ENCODE measurements at places on chromosomes 7 and 10.

- DNase-seq: no peak
Observed at GRCh38 chr7:83478616-83479015, 170.3 kb downstream of the SEMA3E start.

- DNase-seq: no peak
Observed at GRCh38 chr7:134844200-134844599, 64.8 kb downstream of the CALD1 start.

GRCh38 chr10:131685576-131685975 is 215.2 kb upstream of the PPP2R2D start:
- no peak for DNase-seq

DNA sequence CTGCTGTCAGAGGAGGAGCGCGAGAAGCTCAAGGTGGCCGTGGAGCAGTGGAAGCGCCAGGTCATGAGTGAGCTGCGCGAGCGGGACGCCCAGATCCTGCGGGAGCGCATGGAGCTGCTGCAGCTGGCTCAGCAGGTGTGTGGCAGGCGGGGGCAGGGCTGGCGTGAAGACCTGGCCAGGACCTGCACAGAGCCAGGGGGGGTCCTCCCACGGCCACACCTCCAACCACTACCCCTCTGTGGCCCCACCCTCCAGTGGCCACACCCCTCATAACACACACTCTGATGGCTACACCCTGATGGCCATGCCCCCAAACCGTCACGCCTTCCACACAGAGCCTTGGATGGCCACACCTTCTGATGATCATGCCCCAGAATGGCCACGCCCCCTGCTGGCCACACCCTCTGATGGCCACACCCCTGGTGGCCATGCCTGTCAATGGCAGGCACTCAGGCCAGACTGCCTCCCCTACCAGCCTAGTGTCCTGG is 23.4 kb upstream of the DPYSL4 start:
- no peak for DNase-seq

- no peak for DNase-seq
Observed at GRCh38 chr10:89575031-89575430, 39.6 kb upstream of the SLC16A12 start.

DNA sequence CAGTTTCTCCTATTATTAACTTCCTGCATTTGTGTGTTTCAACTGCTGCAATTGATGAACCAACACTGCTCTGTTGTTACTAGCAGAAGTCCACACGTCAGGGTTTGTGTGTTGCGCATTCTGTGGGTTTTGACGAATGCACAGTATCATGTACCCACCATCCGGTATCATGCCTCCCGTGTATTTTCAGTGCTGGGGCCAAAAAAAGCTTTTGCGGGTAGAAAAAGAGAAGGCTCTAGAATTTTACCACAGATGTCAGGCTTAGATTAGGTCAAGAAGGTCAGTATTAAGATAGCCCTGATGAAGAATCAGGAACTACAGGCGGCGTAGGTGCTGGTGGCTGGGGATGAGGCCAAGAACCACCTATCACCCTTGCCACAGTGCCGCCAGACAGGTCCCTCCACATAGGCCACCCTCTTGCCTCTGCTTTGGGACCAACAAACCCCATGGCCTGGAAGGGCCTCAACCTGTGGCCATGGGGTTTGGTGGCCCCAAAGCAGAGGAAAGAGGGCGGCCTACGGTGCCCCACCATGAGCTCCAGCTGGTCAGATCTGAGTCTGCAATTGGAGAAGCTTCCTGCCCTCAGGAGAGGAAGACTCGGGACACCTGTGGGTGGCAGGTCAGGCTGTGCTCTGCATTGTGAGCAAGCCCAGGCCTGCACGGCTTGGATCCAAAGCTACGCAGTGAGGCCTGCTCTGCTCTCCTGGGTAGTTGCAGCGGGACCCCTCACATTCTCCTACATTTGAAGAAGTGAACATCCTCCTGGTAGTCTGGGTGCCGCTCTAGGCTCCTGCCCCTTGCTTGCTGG is 71.9 kb downstream of the MKI67 start:
- DNase-seq: no peak

DNA sequence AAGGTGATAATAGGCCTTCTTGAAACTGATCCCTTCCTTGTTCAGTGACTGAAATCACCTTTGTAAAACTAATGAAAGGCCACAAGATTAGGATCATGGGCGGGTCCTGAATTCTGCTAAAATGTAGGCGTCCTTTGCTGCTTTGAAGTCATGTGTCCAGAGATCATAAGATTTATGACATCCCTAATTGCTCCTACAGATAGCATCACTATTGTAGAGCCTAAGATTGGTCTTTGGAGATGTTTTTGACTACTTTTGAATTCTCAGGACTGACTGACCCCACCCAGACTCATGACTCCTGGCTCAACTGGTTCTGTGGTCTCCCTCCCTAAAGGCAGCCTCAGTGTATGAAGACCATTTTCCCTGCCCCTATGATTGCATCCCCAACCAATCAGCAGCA is 322.6 kb upstream of the SEMA3D start:
- DNase-seq: no peak

- no peak for DNase-seq
Observed at GRCh38 chr10:48442090-48442808, 135.8 kb downstream of the MAPK8 start.

DNA sequence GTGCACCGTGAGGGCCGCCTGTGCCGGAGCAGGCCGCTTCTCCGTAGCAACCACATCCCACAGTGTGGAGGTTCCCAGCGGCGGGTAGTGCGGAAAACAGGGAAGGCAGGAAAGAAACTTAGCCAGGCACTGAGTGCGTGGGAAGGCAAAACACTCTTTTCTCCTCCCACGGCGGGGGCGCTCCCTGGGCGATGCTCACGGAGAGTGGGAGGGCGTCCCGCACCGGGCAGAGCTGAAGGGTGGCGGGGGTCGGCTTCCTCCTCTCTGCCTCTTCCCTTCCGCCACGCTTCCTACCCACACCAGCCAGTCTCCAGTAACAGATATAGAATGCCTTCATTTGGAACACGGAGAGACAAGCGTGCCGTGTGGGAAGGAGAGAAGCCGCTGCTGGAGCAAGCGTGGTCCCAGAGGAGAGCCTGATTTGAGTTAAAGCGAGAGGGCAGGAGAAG is 252.5 kb downstream of the PAXIP1 start:
- DNase-seq: no peak

DNA sequence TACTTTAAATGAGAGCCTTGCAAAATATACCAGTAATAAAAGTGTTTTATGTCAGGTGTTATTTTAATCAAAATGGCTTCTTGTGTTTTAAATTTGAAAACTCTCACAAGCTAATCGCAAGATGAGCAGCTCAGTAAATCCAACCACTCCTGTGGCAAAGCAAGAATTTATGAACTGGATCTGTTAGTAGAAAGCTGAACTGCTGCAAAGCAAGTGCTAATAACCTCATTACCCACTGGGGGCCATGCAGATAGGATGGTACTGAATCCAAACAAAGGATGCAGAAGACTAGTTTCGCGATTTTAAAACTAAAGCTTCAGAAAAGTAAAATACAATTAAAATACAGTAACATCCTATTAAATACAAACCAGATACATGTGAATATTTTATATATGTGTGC is 468.0 kb downstream of the PARD3 start:
- DNase-seq: no peak

GRCh38 chr7:91659096-91659495 is 221.4 kb downstream of the MTERF1 start:
- no peak for DNase-seq

DNA sequence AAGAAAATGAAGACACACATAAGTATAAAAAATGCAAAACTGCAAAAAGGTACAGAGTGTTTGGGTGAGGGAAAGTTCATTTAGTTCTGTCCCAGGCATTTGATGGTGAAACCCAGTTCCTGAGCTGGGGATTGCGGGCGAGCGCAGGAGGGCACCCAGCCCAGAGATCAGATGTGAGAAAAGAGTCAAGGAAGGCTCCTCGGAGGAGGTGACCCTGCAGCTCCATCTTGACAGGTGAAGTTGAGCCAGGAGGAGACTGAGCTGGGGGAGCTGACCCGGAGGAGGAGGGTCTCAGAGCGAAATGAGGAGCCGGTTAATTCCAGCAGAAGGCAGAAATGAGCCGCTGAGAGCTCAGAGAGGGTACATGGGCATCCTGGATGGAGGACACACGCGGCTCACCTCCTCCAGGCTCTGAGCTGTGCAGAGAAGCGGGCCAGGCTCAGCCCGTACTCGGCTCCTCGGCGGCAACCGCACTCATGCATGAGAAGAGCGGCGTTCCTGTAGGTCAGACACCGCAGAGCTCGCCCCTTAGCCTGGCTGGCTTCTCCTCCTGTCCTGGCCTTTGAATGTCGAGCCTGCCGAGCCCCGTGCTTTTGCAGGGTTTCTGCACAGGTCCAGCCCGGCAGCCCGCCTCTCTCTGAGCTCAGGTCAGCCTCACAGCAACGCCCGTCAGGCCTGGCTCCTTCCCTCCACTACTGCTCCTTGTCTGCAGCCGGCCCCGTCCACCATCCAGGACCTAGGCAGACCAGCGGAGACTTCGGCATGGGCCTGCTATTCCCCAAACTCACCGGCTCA is 9.5 kb upstream of the RAMP3 start:
- no peak for DNase-seq

DNA sequence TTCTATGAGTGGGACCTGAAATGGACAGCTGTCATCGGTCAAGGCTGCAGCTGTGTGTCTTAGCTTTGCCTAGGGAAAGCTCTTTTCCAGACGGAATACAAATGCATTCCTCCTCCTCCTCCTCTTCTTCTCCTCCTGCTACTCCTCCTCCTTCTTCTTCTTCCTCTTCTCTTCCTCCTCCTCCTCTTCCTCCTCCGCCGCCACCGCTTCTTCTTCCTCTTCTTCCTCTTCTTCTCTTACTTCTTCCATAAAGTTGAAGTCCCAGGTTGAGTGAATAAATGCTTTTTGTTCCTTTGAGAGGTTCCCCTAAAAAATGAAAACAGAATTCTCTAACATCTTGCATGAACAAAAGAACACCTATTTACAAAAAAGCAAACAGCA is 28.7 kb downstream of the KLF6 start:
- no peak for DNase-seq

GRCh38 chr10:51651063-51651462 is 48.3 kb downstream of the CSTF2T start:
- peak; percentile 9 for DNase-seq

DNA sequence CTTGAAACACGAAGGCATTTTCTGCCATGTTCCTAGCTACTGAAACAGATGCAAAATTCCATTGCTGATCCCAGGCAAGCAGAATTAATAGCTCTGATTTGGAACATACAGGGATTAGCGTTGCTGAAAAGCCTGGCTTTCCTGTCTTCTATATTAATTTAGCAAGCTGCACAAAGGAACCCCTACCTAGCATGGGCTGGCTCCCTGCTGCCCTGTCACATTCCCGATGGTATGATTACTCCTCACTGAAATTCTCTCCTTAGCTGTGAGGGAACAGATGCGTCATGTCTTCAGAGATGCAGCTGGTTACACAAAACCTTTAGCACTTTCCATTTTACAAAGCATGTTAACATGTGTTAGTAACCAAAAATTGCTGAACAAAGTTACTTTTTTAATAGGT is 878.9 kb downstream of the TYW1 start:
- no peak for DNase-seq

GRCh38 chr7:15684871-15685270 is 1.6 kb downstream of the MEOX2 start:
- DNase-seq: peak; percentile 84

GRCh38 chr7:42843205-42843800 is 68.6 kb downstream of the C7orf25 start:
- DNase-seq: peak; percentile 61

DNA sequence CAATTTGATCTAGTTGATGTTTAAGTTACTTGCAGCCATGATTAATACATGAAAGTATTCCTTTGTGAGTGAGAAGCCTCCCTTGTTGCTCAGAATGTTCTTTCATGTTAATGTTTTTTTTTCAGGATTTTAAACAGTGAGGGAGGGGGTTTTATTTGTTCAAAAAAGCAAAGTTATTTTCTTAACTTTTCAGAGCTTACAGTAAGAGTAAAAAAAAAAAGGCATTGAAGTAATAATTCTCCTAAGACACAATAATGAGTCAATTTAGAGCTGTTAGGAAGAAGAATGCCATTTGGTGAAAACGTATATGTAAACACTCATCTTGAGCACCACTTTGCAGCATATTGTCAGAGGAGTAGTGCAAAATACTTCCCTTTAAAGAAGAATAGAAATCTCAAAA is 105.8 kb downstream of the SEMA3A start:
- peak; percentile 62 for DNase-seq

GRCh38 chr10:72887043-72887442 is 6.5 kb upstream of the OIT3 start:
- DNase-seq: peak; percentile 9

DNA sequence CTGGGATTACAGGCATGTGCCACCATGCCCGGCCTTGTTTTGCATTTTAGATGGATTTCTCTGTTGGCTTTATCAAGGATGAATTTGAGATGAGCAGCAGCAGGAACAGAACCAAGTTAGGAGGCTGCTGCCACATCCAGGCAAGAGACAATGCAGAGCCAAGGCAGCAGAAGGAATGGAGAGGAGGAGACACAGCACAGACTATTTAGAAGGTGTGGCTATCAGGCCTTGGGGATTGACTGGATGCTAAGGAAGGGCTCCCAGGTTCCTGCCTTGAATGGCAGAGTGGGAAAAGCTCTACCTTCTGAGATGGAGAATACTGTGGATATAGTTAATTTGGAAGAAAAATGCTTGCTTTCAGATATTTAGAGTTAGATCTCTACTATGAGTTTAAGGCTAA is 484.7 kb upstream of the C7orf33 start:
- no peak for DNase-seq

DNA sequence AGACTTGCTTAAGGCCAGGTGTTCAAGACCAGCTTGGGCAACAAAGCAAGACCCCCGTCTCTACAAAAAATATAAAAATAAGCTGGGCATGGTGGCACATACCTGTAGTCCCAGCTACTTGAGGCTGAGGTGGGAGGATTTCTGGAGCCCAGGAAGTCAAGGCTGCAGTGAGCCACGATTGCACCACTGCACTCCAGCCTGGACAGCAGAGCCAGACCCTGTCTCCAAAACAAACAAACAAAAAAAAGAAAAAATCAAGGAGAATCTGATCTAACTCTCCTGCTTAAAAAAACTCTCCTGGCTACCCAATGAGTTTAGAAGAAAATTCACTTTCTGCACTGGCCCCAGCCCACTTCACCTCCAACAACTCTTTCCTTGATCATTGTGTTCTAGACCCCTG is 1.9 kb upstream of the KPNA7 start:
- DNase-seq: no peak

GRCh38 chr7:77326131-77326530 is 90.0 kb downstream of the GSAP start:
- no peak for DNase-seq

Data from fibroblast of lung (primary cell).